Activated T-helper 17 cell treated with anti-CD3 and anti-CD28 coated beads, Interleukin-2, amount 50 U/mL, for 72 hours (primary cell): ENCODE measurements at places on chromosomes 5 and 9.

- peak; percentile 33 for ATAC-seq
- no peak overlapping the region for H3K27ac ChIP-seq
- peak overlapping the region; percentile 0 for H3K4me3 ChIP-seq
- no peaks in the 10 kb centered on the region for H3K27me3 ChIP-seq
These were observed 3.1 kb upstream of the IL6ST start for GRCh38 chr5:55997742-55998351.

DNA sequence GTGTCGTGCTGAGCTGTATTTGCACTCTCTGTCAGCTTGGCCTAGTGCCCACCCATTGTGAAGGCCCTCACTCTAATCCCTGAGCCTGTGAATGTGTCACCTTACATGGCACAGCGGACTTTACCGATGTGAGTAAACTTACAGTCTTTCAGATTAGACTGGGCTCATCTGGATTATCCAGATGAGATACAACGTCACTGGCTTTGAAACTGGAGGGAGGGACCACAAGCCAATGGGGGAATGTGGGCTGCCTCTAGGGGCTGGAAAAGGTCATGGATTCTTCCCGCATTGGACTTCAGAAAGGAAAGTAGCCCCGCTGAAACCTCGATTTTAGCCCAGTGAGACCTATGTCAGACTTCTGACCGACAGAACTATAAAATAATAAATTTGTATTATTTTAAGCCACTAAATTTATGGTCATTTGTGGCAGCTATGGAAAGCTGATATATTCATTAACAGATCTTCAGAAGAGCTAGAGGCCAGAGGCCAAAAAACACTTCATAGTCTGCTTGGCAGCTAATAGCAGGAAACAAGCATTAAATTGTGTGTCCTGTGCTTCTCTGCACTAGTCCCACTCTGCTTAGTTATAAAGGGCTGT is 139.0 kb upstream of the GAS1 start:
- no peaks in the 10 kb centered on the region for H3K36me3 ChIP-seq
- no peak overlapping the region for H3K4me3 ChIP-seq
- H3K27me3 ChIP-seq: no peaks in the 10 kb centered on the region
- H3K27ac ChIP-seq: no peak overlapping the region
- no peaks in the 10 kb centered on the region for H3K4me1 ChIP-seq

DNA sequence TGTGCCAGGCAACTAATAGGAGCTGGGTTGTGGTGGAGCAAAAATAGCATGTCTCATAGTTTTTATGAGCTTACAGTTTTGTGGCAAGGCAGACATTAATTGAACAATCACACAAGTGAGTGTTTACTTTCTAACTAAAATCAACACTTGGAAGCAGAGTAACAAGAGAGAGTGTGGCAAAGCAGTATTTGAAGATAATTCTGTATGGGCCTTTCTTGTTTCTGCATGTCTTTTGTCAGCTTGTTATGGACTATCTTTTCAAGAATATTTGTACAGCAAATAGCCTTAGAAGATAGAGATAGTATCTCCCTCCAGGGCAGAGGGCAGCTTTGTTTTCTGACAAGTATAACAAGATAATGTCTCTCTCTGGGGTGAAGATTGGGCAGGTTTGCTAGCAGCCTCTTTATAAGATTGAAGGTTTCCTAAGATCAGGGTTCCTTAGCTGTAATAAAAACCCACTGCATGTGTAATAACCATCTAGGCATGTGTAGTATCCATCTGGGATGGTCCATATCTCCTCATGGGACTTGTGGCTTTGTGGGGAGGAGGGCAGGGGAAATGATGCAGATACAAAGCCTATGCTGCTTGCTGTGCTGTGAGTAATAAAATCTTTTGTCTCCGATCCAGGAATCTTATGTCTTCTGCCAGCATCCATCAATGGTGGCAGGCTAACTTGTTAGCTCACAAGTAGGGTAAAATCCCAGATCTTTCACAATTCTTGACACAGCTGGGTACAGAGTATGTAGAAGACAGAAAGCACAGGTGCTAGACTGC is 479.9 kb downstream of the KDM4C start:
- H3K27ac ChIP-seq: no peak overlapping the region
- no peaks in the 10 kb centered on the region for H3K4me1 ChIP-seq
- no peak for ATAC-seq

DNA sequence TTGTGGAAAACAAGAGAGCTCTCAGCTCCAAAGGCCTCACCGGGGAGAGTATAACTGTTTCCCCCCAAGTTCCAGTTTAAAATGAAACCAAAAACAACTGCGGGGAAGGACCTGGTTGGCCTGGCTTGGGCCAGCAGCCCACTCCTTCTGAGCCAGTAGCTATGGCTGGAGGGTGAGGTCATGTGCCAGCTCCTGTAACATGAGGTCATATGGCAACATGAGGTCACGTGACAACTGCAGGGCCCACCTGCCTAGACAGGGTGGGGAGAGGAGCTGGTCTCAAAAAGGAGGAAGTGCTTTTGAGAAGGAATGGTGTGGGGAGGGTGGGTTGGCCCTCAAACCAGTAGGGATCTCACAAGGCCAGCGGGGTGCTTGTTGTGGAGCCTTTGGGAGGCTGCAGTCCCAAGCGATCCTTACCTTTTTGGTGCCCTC is 29.3 kb upstream of the CRB2 start:
- peaks cover 15% of the 10 kb centered on the region for H3K4me1 ChIP-seq
- no peaks in the 10 kb centered on the region for H3K27me3 ChIP-seq
- no peak overlapping the region for H3K4me3 ChIP-seq
- no peak overlapping the region for H3K27ac ChIP-seq
- no peak for ATAC-seq
- no peaks in the 10 kb centered on the region for H3K36me3 ChIP-seq

- ATAC-seq: no peak
- H3K4me3 ChIP-seq: no peak overlapping the region
- no peaks in the 10 kb centered on the region for H3K36me3 ChIP-seq
- H3K27me3 ChIP-seq: no peaks in the 10 kb centered on the region
These were observed 45.8 kb downstream of the TMEM167A start for GRCh38 chr5:83031381-83031780.

- no peaks in the 10 kb centered on the region for H3K36me3 ChIP-seq
- ATAC-seq: no peak
- no peak overlapping the region for H3K27ac ChIP-seq
- H3K4me3 ChIP-seq: no peak overlapping the region
- peaks cover 12% of the 10 kb centered on the region for H3K27me3 ChIP-seq
- no peaks in the 10 kb centered on the region for H3K4me1 ChIP-seq
These were observed 6.8 kb upstream of the FEM1C start for GRCh38 chr5:115551415-115551814.

DNA sequence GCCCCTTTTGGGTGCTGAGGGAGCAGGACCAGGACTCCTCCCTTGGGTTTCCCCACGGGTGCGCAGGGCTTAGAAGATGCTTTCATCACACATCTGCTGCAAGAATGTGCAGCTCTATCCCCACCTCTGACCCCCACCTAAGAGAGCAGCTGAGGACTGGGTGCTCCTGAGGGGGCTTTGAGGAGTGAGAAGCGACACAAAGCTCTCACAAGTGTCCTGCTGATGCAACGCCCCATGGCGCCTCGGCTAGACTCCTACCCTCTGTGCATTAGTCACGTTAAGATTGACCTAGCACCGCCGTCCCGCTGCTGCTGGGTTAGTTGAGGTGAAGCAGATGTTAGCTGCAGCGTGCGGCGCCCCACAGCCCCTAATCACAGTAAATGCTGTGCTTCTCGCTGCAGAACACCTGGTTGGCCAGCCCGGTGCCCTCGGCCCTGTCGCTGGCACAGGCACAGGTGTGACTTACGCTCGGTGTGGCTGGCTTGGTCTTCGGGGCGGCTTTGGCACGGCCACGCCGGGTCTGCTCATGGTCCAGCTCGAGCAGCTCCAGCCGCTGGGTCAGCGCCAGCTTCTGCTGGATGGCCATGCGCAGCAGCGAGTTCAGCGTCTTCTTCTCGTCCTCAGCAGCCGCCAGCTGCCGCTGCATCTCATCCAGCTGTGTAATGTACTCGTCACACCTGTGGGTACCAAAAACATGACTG is 45.0 kb upstream of the IPPK start:
- no peak overlapping the region for H3K4me3 ChIP-seq
- no peak for ATAC-seq
- H3K27ac ChIP-seq: no peak overlapping the region

GRCh38 chr9:14992516-14992915 is 82.3 kb upstream of the FREM1 start:
- H3K27ac ChIP-seq: peak overlapping the region; percentile 66
- no peak for ATAC-seq
- peaks cover 20% of the 10 kb centered on the region for H3K4me1 ChIP-seq
- peak overlapping the region; percentile 81 for H3K4me3 ChIP-seq
- H3K36me3 ChIP-seq: no peaks in the 10 kb centered on the region
- no peaks in the 10 kb centered on the region for H3K27me3 ChIP-seq

DNA sequence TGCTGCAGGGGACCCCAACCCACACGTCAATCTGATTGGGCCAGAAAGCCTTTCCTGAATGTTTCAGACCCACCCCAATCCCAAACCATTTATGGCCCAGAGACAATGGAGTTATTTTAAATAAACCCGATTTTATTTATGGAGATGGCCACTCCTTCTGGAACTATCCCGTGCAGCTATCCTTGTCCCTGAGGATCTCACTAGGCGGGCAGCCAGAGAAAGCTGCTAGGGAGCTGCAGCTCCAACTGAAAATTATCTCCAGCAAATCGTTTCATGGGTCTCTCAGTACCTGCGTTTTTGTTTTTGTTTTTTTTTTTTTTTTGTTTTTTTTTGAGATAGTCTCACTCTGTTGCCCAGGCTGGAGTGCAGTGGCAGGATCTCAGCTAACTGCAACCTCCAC is 23.0 kb downstream of the C1QTNF2 start:
- H3K4me3 ChIP-seq: no peak overlapping the region
- H3K27me3 ChIP-seq: no peaks in the 10 kb centered on the region
- H3K27ac ChIP-seq: no peak overlapping the region

GRCh38 chr9:78235256-78235761 is 566 bp upstream of the CEP78 start:
- H3K4me3 ChIP-seq: no peak overlapping the region
- peaks cover 7% of the 10 kb centered on the region for H3K27me3 ChIP-seq
- peak overlapping the region; percentile 90 for H3K27ac ChIP-seq
- H3K36me3 ChIP-seq: peaks cover 13% of the 10 kb centered on the region

DNA sequence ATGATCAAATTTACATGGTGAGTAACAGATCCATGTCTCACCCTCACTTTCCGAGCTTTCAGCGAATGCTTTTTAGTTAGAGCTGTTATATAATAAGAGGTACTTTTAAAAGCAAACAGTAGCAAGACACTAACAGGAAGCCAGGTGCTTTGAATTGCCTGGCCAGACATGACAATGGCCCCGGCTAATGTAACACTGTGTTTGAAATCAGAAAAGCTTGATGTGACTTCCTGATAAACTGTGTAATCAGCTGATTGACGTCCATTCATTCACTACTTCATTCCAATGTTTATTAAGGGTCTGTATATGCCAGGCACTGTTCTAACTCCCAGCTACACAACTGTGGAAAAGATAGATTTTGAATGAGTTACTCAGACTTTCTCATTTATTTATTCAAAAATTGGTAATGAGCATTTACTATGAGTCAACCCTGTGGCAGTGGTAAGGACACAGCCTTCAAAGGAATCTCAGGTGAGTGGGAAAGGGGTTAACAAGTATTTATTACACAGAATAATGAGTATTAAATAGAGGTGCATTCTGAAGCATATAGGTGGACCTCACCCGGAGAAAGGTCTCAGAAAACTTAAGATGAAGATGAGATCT is 26.6 kb downstream of the DPYSL3 start:
- no peak overlapping the region for H3K4me3 ChIP-seq
- H3K27me3 ChIP-seq: peaks cover 23% of the 10 kb centered on the region
- no peak overlapping the region for H3K27ac ChIP-seq
- ATAC-seq: no peak
- H3K36me3 ChIP-seq: no peaks in the 10 kb centered on the region

- H3K4me3 ChIP-seq: no peak overlapping the region
- no peaks in the 10 kb centered on the region for H3K36me3 ChIP-seq
- peak; percentile 99 for ATAC-seq
These were observed 184.2 kb downstream of the EFNA5 start for GRCh38 chr5:107486489-107486888.

- H3K36me3 ChIP-seq: no peaks in the 10 kb centered on the region
- H3K27ac ChIP-seq: no peak overlapping the region
- ATAC-seq: no peak
- H3K27me3 ChIP-seq: peaks cover 18% of the 10 kb centered on the region
- H3K4me3 ChIP-seq: no peak overlapping the region
These were observed 433.4 kb upstream of the TNC start for GRCh38 chr9:115551396-115551795.

DNA sequence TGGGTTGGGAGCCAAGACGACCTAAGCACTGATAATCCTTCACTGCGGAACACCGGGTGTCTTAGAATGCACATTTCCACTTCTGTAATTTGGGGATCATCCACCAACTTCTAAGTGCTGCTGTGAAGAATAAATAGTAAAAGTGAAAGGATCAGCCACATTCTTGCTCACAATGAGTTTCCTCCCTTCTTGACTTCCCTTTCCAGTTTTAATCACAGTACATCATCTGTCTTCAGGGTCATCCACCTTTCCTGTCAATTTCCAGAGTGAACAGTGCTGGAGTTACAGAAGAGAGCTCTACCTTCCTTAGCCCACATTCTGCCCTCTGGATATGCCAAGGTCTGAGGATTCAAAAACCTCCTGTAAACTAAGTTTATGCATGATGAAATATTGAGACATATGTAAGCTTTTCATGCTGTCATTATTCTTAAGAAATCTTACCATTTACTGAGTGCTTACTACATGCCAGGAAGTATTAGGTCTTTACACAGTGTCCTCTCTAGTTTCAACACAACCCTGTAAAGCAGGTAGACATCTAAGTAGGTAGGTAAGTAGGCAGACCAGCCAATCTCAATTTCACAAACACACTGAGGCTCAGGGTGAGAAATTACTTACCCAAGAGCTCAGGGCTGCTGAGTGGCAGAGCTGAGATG is 105.2 kb downstream of the CDK5RAP2 start:
- no peak for ATAC-seq
- no peak overlapping the region for H3K27ac ChIP-seq
- peaks cover 4% of the 10 kb centered on the region for H3K4me1 ChIP-seq
- peaks cover 92% of the 10 kb centered on the region for H3K36me3 ChIP-seq

DNA sequence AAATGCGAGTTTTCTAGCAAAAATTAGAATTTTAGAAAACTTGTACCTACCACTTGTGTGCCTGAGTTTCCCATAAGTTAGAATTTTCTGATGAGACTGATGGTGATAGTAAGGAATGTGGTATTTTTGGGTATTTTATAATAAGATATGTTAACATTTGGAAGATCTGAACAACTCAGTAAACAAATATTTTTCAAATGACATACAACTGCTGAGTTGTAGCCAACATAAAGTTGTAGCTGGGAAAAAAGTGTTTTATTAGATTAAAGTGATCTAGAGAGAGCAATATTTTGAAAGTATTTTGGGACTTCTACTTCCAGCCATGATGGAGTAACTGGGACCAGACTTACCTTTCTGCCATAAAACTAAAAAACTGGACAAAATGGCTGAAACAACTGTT is 37.9 kb downstream of the GEMIN5 start:
- no peak for ATAC-seq
- no peaks in the 10 kb centered on the region for H3K4me1 ChIP-seq
- no peak overlapping the region for H3K4me3 ChIP-seq
- H3K27me3 ChIP-seq: no peaks in the 10 kb centered on the region
- no peak overlapping the region for H3K27ac ChIP-seq

DNA sequence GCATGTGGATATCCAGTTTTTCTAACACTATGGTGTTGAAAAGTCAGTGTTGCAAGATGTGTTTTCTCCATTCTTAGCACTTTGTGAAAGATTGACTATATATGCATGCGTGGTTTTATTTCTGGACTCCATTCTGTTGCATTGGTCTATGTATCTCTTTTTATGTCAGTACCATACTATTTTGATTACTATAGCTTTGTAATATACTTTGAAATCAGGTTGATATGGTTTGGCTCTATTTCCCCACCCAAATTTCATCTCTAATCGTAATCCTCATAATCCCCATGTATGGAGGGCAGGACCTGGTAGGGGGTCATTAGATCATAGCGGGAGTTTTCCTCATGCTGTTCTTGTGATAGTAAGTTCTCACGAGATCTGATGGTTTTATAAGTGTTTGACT is 6.5 kb downstream of the RIC1 start:
- peaks cover 41% of the 10 kb centered on the region for H3K4me1 ChIP-seq
- no peak overlapping the region for H3K4me3 ChIP-seq
- ATAC-seq: no peak
- H3K27me3 ChIP-seq: no peaks in the 10 kb centered on the region
